Stimulated activated CD8-positive, alpha-beta memory T cell treated with anti-CD3 and anti-CD28 coated beads, Interleukin-7, amount 100 ng/mL, for 48 hours (primary cell): ENCODE measurements at places on chromosomes 1 and 21.

DNA sequence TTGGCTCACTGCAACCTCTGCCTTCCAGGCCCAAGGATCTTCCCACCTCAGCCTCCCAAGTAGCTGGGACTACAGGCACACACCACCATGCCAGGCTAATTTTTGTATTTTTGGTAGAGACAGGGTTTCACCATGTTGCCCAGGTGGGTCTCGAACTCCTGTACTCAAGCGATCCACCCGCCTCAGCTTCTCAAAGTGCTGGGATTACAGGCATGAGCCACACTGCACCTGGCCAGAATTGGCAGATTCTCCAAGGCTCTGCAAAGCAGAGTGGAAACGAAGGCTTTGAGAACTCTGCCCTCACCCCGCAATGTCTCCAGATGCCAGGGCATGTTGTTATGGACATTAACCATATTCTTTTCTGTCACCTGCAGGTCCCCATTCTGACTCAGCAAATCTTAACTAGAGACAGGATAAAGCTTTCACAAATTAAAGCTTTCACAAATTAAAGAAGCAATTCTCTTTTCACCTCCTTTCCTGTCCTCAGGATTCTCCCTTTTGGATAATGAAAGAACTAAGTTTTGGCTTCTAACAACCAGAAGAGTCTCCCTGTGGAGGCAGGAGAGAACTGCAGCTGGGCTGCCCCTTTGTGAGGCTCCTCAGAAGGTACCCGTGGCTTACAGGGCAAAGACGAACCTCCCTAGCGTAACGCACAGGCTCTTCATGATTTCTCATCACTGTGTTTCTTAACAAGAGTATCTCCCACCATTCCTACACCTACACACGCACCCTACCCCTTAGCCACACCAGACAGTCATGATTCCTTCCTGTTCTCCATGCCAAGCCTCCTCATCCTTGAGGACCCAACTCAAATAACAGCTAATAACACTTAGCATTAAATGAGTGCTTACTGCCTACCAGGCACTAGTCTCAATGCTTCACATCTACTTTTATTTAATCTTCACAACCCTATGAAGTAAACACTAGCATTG lies 29.8 kb downstream of the GPA33 start:
- no peak for DNase-seq

- no peak for DNase-seq
These were observed 46.8 kb upstream of the ECE1 start for GRCh38 chr1:21337010-21337437.

DNA sequence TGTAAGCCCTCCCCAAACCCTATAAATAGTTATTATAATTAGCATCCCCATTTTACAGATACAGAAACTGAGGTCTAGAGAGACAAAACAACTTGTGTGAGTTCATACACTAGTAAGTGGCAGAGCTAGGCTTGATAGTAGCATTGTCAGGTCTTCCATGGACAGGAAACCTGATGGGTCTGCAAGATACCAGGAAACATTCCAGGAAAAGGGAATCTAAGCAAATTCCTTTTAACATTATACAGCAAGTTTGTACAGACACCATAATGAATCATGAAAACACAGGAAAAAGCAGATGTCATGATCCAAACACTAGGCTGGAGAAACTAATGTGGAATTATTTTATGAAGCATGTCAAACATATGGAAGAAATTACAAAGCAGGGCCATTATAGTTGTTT lies 89.1 kb upstream of the KCNK2 start:
- DNase-seq = no peak

DNA sequence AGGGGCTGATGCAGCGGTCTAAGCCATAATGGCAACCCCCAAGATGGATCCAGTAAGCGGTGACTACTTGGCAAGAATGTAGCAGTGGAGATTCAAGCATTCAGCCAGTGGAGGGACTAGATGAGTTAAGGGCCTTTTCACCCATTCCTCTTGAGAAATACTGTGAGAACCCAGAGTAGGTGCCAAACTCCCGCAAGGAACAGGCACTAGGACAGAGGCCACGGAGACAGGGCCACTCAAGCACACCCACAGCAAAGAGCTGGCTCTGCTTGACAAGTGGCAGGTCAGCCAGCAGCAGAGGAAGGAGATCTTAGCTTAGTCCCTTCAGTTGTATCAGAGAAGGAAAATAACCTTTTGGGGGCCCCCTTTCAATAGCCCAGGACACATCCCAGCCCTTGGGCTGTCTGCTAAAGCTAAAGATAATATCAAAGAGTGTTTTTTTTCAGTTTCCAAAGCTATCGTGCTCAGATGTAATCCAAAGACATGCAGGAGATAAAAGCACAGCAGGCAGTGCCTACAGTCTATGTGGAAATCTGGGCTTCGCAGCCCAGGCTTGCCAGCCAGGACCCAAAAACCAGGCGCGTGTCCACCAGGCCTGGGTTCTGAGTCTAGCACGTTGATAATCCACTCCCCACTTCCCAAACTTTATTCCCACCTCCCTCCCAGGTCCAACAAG lies 62.0 kb upstream of the GOLT1A start:
- no peak for DNase-seq

- DNase-seq = no peak
These were observed 103.9 kb downstream of the EBNA1BP2 start for GRCh38 chr1:43067977-43068751.

GRCh38 chr1:98813738-98814309 lies 152.3 kb downstream of the SNX7 start:
- no peak for DNase-seq

DNA sequence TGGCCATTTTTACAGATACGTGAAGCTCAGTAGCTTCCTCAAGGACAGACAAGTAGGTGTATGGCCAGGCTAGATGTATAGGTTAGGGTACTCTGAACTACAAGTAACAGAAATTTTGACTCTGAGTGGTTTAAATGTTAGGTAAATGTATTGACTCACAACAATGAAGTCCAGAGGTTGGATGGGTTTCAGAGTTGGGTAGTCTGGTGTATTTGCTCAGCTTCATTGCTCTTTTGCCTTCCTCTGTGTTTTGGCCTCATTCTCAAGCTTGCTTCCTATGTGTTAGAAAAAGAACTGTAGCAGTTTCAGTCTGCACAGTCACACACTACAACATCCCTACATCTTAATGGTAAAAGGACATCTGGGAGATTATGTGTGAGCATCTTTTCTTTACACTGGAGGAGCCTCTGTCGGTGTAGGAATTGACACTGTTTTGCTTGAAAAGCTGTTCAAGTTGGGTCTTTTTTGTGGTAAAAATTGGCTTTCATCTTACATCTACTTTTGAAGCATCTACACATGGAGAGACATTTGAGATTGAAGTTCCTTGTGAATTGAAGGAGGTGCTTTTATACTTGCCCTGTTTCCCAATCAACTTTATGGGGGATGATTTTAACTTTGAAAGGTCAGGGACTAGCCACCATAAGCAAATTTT lies 64.4 kb downstream of the MAST2 start:
- DNase-seq = no peak

- DNase-seq = no peak
These were observed 99.5 kb upstream of the BMP8A start for GRCh38 chr1:39391691-39392679.

DNA sequence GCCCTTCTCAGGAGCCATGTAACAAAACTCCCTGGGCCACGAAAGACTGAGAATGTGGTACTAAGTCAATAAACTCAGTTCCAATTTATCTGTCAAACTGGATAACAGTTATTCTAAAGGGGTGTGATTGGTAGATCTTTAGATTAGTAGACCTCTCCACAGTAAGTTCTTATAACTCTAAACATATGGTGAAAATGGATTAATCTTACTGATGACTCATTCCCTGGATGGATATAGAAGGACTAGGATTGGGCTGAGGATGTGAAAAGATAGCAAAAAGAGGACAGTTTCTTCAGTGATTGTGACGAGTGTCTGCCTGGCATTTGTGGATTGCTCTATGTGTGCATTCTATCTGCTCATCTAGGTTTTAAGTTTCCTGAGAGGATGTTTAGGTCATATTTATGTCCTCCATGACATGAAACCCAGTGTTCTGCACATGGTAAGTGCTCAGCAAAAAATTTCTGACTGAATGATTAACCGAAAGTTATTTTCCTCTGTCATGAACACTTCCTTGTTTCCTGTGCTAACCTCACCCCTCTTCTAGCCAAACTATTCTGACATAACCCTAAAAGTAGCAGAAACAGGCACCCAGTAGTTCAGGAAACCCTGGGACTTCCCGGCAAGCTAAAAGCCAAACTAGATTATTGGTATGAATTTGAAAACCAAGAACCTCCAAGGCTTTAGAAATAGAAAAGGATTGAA lies 397.5 kb upstream of the PLXNA2 start:
- no peak for DNase-seq

DNA sequence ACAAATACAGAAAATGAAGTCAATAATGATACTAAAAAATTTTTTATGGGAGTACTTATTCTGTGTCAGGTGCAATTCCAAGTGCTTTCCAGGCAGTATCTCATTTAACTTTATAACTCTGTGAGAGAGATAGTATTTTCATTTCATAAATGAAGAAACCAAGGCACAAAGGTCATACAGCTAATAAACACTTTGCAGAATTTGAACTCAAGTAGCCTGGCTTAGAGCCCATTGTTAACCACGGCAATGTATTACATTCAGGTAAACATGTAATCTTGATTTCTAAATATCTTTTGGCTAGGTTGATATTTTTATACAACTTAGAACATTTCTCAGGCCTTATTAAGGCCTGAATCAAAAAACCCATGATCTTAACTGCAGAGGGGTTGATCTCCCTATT lies 28.9 kb upstream of the PKN2 start:
- no peak for DNase-seq

DNA sequence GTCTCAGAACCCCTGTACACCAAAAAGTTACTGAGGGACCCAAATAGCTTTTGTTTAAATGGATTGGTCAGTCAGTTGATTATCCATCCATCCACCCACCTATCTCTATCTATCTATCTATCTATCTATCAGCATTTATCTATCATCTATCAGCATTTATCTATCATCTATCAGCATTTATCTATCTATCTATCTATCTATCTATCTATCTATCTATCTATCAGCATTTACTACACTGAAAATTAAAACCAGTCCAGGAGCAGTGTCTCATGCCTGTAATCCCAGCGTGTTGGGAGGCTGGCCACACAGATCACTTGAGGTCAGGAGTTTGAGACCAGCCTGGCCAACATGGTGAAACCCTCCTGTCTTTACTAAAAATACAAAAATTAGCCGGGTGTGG lies 47.1 kb downstream of the CLSTN1 start:
- no peak for DNase-seq

DNA sequence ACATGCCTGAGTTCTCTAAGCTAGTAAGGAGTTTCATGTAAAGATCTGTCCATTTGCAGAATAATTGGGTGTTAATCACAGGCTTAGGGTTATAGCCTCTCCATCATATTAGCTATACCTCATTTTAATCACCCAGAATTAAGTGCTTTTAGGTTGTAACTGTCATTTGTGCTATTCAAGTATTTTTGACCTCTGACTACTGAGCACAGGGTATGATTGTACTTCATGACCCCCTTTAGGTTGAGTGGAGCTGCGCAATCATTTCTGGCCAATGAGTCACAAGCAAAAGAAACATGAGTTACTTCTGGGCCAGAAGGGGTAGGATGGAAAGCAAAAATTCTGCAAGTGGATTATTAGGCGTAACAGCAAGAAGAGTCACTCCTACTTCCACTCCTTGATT lies 8.4 kb upstream of the SNX7 start:
- no peak for DNase-seq

- no peak for DNase-seq
These were observed 40.7 kb downstream of the NME7 start for GRCh38 chr1:169326956-169327268.

DNA sequence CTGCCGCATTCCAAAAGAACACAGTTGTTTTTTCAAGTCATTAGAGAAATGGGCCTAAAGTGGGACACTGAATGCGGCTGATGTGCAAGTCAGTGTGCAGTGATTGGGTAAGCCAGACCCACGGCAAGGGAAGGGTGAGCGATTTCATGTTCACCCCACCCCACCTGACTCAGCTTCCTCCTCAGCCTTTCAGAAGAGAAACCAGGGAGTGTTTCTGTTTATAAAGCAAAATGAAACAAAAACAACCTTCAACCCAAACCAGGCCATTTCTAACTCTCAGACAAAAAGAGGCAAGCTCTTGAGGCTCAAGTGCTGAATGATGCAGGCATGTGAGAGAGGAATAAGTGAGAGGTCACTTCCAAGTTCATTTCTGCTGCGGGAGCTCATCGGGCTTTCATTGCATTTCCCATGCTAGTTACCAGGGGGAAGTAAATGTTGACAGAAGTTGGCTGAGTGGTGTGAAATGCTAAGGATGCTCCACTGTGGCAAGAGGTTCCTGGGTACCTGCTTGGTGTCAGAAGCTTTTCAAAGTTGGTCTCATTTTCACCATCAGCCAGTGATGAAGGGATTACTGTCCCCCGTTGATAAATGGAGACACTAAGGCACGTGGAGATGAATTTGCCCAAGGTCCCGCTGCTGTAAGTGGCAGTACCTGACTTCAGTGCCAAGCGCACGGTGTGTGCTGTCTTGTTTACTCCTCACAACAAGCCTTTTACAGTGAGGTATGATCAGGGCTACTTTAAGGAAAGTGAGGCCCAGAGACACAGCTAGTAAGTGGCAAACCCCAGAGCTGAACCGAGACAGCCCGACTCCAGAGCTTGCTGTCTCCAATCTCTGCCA lies 29.1 kb downstream of the STPG1 start:
- peak; percentile 55 for DNase-seq
